ENCODE measurements at places on chromosomes 3 and 15. TPM values are rescaled to one million over a fixed set of nuclear protein-coding genes. Genes with fewer than 3 reads are reported as not detected.

GRCh38 chr15:81394603-81395002 lies 20.6 kb upstream of the TMC3 start:
- peaks cover 46% of the 10 kb centered on the region for H3K27me3 ChIP-seq
- no peak for DNase-seq
- no peak overlapping the region for H3K4me3 ChIP-seq

- peaks cover 81% of the 10 kb centered on the region for H3K36me3 ChIP-seq
- H3K4me3 ChIP-seq = no peak overlapping the region
- no peak for DNase-seq
- peaks cover 91% of the 10 kb centered on the region for H3K4me1 ChIP-seq
- H3K27me3 ChIP-seq = no peaks in the 10 kb centered on the region
- H3K27ac ChIP-seq = peak overlapping the region; percentile 83
These were observed 52.5 kb downstream of the COL8A1 start for GRCh38 chr3:99690761-99691369.

GRCh38 chr3:65671004-65671403 lies 367.7 kb downstream of the MAGI1 start:
- no peak overlapping the region for H3K4me3 ChIP-seq
- DNase-seq = no peak
- H3K27me3 ChIP-seq = no peaks in the 10 kb centered on the region
- peaks cover 9% of the 10 kb centered on the region for H3K4me1 ChIP-seq
- no peaks in the 10 kb centered on the region for H3K36me3 ChIP-seq
- no peak overlapping the region for H3K27ac ChIP-seq

DNA sequence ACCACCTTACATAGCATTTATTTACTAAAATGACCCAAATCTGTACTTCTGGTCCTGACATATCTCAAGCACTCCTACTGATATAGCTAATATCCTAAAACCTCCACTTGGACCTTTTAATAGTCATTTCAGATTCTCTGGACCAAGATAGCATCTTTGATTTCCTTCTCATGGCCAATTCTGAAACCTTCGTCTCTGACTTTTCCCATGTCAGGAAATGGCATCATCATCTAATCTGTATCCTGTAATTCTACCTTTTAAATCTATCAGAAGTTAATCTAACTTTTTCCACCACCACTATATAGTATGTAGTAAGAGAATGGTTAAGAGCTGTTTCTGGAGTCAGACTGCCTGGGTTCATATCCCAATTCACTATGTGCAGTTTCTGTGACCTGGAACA lies 16.2 kb downstream of the STX19 start:
- H3K4me3 ChIP-seq = no peak overlapping the region
- no peaks in the 10 kb centered on the region for H3K4me1 ChIP-seq
- H3K36me3 ChIP-seq = peaks cover 9% of the 10 kb centered on the region

DNA sequence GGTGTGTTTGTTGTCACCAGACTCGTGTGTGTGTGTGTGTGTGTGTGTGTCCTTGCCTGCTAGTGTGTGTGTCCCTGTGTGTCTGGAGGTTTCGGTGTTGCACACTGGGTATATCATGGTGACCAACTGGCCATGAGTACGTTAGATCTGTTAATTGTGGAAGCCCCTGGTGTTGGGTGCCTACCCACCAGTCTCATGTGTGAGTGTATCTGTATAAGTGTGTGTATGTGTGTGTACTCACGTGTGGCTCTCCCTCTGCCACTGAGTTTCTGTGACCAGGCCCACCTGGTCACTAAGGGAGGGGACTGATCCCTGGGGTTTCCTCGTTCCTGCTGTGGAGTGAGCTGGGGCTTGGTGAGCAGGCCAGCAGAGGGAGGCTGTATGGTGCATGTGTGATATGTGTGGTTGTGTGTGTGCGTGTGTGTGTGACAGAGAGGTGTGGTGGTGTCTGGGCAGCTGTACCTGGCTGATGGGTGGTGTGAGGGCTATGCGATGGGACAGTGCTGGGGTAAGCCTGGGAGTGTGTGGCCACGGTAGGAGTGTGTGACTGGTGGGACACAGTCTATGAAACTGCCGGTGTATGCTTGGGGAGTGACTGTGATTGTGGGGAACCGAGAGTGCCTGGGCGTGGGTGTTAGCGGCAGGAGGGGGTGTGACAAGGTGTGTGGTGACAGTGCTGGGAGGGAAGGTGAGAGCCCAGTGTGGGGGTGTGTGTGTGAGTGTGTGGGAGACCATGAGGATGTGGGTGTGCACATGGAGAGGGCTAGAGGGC lies 1.8 kb downstream of the PRKCD start:
- no peaks in the 10 kb centered on the region for H3K36me3 ChIP-seq
- H3K4me3 ChIP-seq = peak overlapping the region; percentile 80
- DNase-seq = no peak
- H3K27ac ChIP-seq = peak overlapping the region; percentile 69
- peaks cover 42% of the 10 kb centered on the region for H3K4me1 ChIP-seq
- no peaks in the 10 kb centered on the region for H3K27me3 ChIP-seq

DNA sequence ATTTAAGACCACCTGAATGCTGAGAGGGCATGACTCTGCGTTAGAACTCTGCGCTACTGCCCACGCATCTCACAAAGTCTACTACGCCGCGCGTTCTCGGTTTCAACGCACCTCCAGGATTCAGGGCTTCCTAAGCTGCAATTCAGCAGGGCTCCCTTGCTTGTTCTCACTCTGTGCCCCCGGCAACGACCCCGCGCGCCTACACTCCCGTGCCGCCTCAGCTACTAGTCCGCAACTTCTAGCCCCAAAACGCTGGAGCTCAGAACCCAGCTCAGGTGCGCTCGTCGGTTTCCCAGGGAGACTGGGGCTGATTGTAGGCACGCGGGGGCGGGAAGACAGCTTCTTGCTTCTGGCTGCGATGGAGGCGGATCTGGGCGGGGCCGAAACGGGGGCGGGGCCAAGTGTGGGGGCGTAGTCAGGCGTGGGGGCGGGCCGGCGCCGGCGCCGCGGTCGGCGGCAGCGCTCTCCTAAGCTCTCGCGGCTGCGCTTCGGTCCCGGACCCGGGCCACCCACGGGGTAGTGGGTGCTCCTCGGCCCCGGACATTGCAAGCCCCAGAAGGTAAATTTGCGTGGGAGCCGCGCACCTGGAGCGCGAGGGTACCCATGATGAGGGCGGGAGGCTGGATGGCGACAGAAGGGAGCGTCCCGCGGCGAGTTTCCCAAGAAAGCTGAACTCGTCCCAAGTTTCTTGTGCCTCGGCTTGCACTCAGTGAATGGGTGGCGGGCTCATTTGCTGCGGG lies at the start of gene ARHGEF26:
Gene ARHGEF26, plus strand, starts transcription at position 430 of the 740 bp plus-strand sequence. CDS start 603 bp downstream, outside the sequence.
- peak within 1 kb of the TSS; percentile 93 for H3K4me3 ChIP-seq
- DNase-seq = peak; percentile 91
- peaks cover 8% of the 10 kb centered on the region for H3K27me3 ChIP-seq
- H3K4me1 ChIP-seq = peaks cover 37% of the 10 kb centered on the region

DNA sequence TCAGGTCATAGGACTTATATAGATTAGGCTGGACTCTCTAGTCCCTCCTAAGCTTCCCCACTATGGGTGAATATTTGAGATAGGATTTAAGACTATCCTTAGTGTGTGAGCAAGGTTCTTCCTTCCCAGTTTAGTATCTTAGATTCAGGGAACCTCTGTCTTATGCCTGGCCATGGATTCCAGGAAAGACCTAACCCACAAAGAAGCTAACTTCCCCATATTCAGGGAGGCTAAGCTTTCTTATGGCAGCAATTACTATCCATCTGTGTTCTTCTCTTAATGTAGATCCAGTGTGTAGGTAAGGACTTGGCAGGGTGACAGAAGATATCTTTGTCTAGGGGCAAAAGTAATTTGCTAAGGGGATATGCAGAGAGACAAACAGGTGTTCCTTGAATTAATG lies 25.5 kb upstream of the PIK3R4 start:
- no peaks in the 10 kb centered on the region for H3K36me3 ChIP-seq
- H3K27ac ChIP-seq = no peak overlapping the region
- no peak for DNase-seq

DNA sequence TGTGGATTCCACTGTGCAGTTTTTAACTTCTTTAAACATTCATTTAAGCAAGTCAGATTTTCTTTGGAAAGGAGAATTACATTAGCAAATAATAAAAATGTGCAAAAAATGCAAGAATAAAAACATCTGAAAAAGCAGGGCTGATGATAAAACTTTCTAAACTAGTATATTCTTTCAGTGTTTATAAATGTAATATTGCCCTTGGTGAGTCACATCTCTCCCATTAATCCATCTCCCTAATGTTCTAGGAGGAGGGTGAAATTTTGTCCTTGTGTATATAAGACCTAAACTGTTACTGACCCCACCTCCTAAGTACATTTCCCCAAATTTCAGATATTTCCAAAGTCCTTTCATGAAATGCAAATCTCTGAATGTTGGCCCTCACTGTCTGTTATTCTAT lies 28.5 kb upstream of the DCUN1D1 start:
- peaks cover 11% of the 10 kb centered on the region for H3K4me1 ChIP-seq
- no peak overlapping the region for H3K4me3 ChIP-seq
- H3K27me3 ChIP-seq = no peaks in the 10 kb centered on the region
- no peak for DNase-seq

- no peak overlapping the region for H3K4me3 ChIP-seq
- no peak for DNase-seq
- no peak overlapping the region for H3K27ac ChIP-seq
- H3K4me1 ChIP-seq = no peaks in the 10 kb centered on the region
- H3K27me3 ChIP-seq = peaks cover 29% of the 10 kb centered on the region
These were observed 33.3 kb upstream of the FGD5 start for GRCh38 chr3:14785207-14786155.

DNA sequence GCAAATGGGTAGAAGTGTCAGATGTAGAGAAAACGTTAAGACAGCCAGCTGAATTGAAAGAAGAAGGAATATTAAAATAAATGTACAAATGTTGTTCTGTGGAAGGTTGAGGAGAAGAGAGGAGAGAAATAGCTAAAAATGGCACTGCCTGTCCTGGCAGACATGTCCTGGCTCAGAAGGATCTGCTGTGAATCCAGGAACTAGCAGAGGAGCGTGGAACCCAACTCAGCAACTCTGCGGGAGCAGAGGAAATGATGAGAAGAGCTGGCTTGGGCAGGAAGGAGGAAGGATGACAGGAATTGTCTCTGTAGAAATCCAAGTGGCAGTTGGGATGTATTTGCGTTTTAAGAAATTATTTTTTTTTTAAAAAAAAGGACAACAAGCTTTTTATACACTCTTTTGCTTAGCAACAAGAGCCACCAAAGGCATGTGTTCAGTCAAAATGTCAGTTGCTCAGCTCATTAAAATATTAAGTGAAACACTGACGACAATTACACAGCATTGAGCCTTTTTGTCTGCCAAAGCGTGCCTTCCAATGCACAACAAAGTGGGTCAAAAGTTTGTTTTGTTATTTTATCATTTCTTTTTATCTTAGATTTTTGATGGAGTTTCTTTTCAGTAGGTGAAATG lies 16.1 kb downstream of the NANOGP8 start:
- peaks cover 2% of the 10 kb centered on the region for H3K27me3 ChIP-seq
- peaks cover 10% of the 10 kb centered on the region for H3K4me1 ChIP-seq
- DNase-seq = no peak
- H3K4me3 ChIP-seq = no peak overlapping the region
- H3K36me3 ChIP-seq = no peaks in the 10 kb centered on the region
- H3K27ac ChIP-seq = no peak overlapping the region

- H3K4me3 ChIP-seq = peak overlapping the region; percentile 69
- peaks cover 2% of the 10 kb centered on the region for H3K36me3 ChIP-seq
- DNase-seq = peak; percentile 90
- H3K27me3 ChIP-seq = no peaks in the 10 kb centered on the region
- peak overlapping the region; percentile 86 for H3K27ac ChIP-seq
- peaks cover 42% of the 10 kb centered on the region for H3K4me1 ChIP-seq
These were observed 44.8 kb upstream of the RNU6-1 start for GRCh38 chr15:67884514-67885174.

DNA sequence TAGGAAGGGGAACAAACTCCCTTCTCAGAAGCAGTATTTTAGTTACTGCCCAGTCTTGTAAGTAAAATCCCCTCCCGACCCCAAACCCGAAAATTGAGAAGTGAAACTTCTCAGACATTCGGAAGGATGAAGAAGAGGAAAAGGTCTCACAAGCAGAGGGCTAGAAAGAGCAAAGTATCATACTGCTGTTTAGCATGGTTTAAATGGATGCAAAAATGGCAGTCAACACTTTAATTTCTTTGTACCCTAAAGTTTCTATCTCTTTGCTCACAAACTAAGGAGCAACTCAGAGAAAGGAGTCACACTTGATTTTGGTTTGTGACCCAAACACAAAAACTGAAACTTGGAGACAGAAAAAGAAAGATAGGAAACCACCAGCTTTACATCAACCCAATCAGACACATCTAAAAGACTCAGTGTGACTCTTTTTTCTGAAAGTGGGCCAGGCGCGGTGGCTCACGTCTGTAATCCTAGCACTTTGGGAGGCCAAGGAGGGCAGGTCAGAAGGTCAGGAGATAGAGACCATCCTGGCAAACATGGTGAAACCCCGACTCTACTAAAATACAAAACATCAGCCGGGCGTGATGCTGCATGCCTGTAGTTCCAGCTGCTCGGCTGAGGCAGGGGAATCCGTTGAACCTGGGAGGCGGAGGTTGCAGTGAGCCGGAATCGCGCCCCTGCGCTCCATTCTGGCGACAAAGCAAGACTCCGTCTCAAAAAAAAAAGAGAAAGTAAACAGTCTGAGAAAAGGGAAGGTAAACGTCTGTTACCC lies 63.2 kb upstream of the ATP11B start:
- DNase-seq = no peak
- H3K36me3 ChIP-seq = no peaks in the 10 kb centered on the region
- no peak overlapping the region for H3K4me3 ChIP-seq
- peaks cover 9% of the 10 kb centered on the region for H3K4me1 ChIP-seq
- H3K27ac ChIP-seq = no peak overlapping the region
- peaks cover 3% of the 10 kb centered on the region for H3K27me3 ChIP-seq

GRCh38 chr15:98865397-98866339 lies 141.9 kb downstream of the PGPEP1L start:
- H3K27me3 ChIP-seq = no peaks in the 10 kb centered on the region
- peaks cover 89% of the 10 kb centered on the region for H3K4me1 ChIP-seq
- peaks cover 2% of the 10 kb centered on the region for H3K36me3 ChIP-seq

GRCh38 chr3:54773271-54773670 lies 154.6 kb downstream of the LRTM1 start:
- H3K4me3 ChIP-seq = no peak overlapping the region
- no peaks in the 10 kb centered on the region for H3K36me3 ChIP-seq
- no peaks in the 10 kb centered on the region for H3K4me1 ChIP-seq
- no peak for DNase-seq
- H3K27me3 ChIP-seq = peaks cover 8% of the 10 kb centered on the region

The CCDC39 gene
- not detected for total RNA-seq

The SAXO2 gene
- 2.0 TPM for total RNA-seq

The LRRC31 gene
- not detected for total RNA-seq

The EHHADH gene
- 0.57 TPM for total RNA-seq

The CTXN2 gene
- total RNA-seq = not detected

The CFAP91 gene
- total RNA-seq = not detected

The CCR5 gene
- total RNA-seq = not detected

The FMN1 gene
- total RNA-seq = 5.8 TPM

Data from osteocyte (in vitro differentiated cells).